ENCODE measurements at places on chromosomes 3 and 15. TPM values are rescaled to one million over a fixed set of nuclear protein-coding genes. Genes with fewer than 3 reads are reported as not detected.

BFSP2 gene
- total RNA-seq: not detected

DRD3 gene
- not detected for total RNA-seq

TERB2 gene
- total RNA-seq: not detected

LYZL4 gene
- not detected for total RNA-seq

NANOGP8 gene
- not detected for total RNA-seq

CCDC54 gene
- not detected for total RNA-seq

Data from mesenteric fat pad (tissue), 1 donor.